ENCODE measurements at places on chromosomes 5 and 9.

DNA sequence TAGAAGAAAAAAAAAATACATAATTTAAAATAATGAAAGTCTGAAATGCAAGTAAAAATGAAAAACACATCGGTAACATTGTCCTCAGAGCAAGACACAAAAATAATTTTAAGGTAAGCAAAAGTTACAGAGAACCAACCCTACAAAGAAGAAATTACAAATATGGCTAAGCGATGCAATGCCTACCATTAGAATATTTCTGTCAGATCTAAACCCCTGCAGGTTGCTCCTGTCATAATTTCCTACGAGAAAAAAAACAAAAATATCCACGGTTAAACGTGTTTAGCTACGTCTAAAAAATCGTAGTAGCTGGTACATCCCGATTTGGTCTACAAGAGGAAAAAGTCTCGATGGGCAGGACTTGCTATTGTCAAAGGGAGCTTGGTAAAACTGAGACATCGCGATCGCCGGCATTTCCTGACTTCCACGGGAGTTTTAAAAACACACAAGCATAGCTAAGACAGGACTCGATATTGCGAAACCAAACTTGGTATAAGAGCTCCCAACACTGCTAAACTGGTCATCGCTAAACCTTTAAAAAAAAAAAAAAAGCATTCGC lies 1.1 kb upstream of the ANXA2R start:
- DNase-seq = no peak

DNA sequence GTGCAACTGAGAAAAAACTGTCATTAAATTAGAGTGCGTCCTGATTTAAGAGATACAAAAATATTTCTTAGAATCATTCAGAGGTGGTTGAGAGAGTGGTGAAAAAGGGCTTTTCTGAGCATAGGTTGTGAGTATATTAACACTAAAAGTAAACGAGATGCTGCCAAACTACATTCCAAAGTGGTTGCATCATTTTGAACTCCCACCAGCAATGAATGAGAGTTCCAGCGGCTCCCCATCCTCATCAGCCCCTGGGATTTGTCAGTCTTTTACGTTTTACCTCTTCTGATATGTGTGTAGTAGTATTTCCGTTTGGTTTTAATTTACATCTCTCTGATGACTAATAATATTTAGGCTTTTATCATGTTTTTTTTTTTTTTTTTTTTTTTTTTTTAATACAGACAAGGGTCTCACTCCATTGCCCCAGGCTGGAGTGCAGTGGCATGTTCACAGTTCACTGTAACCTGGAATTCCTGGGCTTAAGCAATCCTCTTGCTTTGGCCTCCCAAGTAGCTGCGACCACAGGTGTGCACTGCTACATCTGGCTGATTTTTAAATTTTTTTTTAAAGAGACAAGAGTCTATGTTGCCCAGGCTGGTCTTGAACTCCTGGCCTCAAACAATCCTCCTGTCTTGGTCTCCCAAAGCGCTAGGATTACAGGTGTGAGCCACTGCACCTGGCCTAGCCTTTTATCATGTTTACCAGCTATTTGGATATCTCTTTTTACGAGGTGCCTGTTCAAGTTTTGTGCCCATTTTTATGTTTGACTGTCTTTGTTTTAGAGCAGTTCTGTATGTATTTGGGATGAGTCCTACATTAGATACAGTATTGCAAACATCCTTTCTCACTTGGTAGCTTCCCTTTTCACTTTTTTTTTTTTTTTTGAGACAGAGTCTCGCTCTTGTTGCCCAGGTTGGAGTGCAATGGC lies 17.0 kb downstream of the PRRT1B start:
- DNase-seq = no peak

DNA sequence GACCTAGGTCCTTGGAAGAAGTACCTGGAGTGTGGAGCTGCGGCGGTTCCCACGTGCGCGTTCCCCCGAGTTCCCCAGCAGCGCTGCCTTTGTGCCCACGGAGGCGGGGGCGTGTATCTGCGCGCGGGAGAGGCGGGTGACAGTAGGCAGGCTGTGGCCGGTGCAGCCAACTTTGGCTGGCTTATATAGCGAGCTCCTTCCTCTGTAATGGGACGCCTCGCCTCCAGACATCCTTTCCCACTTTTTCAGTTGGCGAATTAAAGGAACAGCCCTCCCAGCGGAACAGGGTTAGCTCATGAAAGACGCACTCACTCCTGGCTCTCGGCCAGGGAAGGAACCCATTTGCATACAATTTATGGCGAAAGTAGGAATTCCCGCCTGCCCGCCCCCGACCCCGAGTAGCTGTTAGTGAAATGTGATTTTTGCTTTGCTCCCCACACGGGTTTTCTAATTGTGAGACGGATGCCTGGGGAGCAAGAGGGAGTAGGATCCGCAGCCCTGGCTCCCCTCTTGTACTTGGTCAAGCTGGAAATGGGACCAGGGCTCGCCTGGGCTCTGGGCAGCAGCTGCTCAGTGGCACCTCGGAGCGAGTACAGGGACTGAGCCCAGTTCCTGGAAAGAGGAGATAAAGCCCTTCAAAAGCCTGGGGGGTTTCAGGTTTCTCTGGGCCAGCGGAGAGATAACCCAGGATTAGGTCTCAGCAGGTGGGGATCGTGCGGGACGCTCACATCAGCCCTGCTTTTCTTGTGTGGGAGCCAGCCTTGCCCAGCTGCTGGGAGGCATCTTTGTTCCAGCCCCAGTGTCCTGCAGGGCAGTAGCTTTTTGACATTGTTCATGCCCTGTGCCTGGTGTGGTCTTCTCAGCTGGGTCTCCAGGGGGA lies at the start of gene TNC:
TNC (minus strand) TSS at position 159 of the 880 bp plus-strand sequence. CDS start 27,139 bp downstream, outside the sequence.
- DNase-seq = no peak

- DNase-seq = no peak
Observed at GRCh38 chr9:121169094-121169601, 32.5 kb downstream of the RAB14 start.

- DNase-seq = no peak
Observed at GRCh38 chr9:120768886-120769285, 24.3 kb downstream of the FBXW2 start.

DNA sequence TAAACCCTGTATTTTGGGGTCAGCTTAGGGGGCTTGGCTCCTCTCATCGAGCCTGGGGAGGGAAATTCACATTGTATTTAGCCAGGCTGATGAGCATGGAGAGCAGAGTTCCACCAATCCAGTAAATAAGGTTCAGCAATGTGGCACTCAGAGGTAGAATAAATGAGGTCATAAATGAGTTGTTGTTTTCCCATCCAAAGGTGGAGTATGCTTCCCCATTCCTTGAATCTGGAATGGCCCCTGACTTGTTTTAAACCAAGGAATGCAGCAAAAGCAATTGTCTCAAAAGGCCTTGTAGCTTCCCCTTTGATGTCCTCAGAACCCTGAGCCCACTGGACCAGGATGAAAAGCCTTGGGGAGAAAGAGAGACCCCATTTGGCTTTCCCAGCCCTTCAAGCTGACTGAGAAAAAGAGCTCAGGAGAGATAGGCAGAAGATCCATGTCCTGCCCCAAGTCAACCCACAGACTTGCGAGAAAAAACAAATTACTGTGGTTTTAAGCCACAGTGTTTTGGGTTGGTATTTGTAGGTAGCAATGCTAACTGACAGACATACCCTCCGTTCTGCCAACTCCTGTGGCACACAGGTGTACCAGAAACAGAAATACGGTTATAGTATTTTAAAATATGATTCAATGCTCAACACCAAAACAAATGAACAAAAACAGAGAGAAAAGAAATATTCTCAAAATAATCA lies 566.0 kb upstream of the DMAC1 start:
- no peak for DNase-seq

- DNase-seq = no peak
Observed at GRCh38 chr5:178992291-178992895, 2.7 kb downstream of the GRM6 start.

GRCh38 chr5:73152411-73153388 lies 20.3 kb upstream of the TMEM174 start:
- no peak for DNase-seq

DNA sequence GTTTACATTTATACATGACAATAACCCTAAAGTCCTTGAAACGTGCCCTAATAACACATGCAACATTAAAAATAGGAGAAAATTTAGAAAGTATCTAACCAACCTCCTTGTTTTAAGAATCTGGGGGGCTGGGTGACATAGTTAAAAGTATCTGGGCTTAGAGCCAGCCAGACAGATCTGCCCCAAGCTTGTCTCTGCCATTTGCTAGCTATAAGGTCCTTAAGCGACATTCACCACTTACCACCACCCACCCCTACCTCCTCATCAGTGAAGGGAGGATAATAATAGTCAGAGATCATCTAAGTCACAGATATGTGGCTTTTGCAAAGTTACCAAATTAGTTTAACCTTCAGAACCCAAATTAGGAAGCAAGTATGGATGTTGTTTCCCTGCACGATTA lies 33.8 kb upstream of the CAST start:
- no peak for DNase-seq

DNA sequence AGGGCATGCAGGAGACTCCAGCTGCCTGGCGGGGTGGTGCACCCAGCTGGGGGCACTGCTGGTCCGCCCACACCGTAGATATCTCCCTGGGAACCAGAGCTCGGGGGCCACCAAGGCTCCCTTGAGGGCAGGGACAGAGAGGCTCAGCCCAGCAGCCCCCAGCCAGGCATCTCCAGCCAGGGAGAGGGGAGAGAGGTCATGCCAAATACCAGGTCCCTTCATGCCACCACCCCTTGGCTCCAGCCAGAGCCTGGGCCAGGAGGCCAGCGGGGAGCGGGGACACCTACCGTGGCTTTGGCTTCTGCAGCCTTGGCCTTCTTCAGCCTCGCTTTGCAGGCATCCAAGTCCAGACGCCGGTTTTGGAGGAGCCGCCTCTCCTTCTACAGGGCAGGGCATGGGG lies 14.0 kb downstream of the SH3GLB2 start:
- DNase-seq = no peak

DNA sequence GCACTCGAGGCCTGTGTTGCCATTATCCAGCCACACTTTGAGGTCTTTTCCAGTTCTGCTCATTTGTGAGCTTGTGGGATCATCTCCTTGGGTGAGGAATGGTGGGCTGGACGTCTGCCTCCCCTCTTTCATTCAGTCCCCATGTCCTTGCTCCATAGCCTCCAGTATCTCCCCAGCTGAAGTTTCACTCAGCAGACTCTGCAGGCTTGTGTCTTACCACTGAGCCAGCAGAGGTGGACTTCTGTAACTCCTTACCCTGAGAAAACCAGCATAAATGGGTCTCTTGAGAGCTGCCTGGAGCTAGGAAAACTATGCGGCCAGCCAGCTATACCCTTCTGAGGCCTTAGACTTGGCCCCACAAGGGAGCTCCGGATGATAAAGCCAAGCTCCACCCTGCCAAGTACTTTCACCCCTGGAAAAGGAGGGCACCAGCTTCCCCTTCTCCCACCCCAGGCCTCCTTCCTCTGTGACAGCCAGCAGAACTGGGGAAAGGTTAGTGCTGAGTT lies 12.2 kb downstream of the IRF1 start:
- DNase-seq = no peak

DNA sequence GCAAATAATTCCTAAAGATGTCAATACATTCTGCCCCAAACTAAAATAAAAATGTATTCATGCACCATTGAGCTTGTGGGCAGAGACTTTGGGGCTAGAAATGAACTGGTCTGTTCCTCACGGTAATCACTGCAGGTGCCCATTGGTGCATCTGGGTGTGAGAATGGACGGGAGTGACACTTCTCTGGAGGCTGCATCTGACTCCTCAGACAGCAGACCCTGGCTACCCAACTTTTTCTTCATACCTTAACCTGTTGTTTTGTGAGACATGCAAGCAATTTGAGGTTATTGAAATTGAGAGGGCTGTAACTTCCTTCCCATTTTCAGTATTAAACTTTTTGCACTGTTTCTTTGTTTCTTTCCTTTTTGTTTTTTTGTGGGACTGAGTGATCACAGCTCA lies 333.4 kb downstream of the ICE1 start:
- DNase-seq = no peak

DNA sequence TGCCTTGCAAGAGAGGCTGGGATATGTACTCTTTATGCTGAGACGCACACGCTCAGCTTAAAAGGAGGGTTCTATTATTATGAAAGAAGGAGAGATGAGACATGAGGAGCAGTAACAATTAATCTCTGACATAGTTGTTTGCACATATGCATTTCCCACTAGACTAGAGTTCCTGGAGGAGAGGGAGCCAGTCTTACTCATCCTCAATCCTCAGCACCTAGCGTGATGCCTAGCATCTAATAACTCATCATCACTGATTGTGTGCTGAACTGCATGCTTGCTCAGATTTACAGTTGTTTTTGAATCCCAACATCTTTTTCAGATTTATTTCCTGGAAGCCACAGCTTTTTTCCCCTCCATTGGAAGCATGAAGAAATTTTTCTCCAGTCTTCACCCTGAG lies 35.5 kb downstream of the GCNT4 start:
- DNase-seq = no peak

GRCh38 chr9:17398350-17398749 lies 180.5 kb upstream of the SH3GL2 start:
- DNase-seq = no peak

DNA sequence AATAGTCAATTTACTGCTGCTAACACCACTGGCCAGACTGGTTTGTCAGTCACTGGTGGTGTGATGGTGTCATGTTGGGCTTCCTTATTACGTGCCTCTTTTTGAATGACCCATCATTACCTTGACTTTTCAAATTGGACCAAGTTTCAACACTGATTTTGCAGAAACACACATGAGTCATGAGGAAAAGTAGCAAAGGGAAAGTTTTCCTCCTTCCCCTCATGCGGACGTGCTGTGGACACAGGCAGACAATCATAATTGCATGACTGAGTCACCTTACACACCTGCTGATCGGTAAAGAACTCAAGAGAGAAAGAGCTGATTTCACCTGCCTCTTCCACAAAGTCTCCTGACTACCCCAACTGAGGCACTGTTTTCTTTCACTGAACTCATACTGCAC lies 324.5 kb downstream of the ARRDC3 start:
- no peak for DNase-seq

GRCh38 chr9:19965336-19965735 lies 176.5 kb upstream of the SLC24A2 start:
- DNase-seq = no peak

- no peak for DNase-seq
Observed at GRCh38 chr5:33371660-33372059, 69.1 kb upstream of the TARS1 start.

- no peak for DNase-seq
Observed at GRCh38 chr9:20314981-20315380, 307.3 kb downstream of the MLLT3 start.

DNA sequence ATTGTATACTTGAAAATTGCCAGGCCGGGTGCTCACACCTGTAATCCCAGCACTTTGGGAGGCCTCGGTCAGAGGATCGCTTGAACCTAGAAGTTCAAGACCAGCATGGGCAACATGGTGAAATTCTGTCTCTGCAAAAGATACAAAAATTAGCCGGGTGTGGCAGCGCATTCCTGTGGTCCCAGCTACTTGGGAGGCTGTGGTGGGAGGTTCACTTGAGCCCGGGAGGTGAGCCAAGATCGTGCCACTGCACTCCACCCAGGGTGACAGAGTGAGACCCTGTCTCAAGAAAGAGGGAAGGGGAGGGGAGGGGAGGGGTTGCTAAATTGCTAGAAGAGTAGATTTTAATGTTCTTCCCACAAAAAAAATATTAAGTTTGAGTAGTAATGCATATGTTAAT lies 53.2 kb downstream of the FNBP1 start:
- no peak for DNase-seq

GRCh38 chr9:35844628-35845270 lies 15.7 kb downstream of the TMEM8B start:
- no peak for DNase-seq

Measured in bone marrow (tissue), 2 donors.